ENCODE measurements at places on chromosomes 3 and 15.

DNA sequence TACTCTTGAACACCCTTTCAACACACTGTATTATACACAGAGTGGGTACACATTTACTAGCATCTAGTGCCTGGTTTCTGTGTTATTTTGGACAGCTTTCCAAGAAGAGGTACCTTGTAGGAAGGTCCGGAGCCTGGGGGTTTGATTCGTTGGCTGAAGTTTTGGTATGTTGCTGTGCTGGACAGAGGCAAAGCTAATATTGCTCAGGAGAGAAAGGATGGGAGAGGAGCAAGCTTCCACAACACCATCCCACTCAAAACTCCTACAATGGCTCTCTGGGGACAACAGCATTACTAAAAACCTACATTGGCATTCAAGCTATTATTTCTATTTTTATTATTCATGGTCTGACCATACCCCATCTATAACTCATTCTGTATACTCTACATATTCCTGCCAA lies 1.1 kb upstream of the LYSMD2 start:
- DNase-seq: no peak

DNA sequence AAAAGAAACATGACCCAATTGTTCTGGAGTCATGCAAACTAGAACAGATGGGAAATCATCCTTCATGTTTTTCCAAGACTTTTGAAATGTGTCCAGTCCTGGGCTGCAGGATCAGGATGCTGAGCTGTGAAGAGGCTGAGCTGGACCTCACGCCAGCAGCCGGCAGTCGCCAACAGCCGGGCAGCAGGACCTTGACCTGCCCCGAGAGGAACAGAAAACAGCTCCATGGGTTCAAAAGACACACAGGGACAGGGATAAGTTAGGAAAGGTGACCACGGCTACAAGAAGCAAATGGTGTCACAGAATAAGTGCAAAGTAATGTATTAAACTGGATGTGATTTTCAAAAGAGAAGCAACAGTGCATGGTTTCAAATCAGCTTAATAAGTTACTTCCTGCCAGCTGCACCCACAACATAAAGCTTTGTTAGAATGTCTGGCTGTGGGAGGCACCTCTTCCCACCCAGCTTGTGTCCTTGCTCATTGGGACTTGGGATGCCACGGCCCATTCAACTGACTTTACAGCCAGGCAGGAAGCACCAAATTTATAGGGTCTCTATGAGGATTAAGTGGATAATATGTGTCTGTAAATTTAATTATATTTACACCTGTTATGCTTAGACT lies 266.4 kb downstream of the GABRG3 start:
- no peak for DNase-seq

GRCh38 chr15:38028869-38029268 lies 94.4 kb downstream of the TMCO5A start:
- no peak for DNase-seq

- DNase-seq: no peak
These were observed 57.5 kb upstream of the PRR23E start for GRCh38 chr3:127135241-127136023.

- no peak for DNase-seq
These were observed 86.8 kb downstream of the TCF12 start for GRCh38 chr15:57005244-57005643.

DNA sequence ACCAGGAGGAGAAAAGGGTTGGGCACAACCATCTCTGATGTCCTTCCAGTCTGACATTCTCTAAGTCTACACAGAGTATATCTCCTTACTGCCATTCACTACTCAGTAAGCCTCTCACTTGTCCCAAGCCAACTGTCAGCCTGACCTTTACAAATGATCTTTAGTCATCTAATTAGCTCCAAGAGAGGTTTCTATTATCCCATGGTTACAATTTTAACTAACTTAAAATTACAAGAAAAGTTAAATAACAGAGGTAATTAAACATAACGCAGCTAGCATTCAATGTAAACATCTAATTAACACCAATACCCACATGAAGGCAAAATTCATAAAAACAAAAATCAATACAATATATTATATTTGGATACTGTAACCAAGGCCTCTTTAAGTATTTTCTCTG lies 126.9 kb downstream of the LSAMP start:
- DNase-seq: no peak

GRCh38 chr15:71784719-71785118 lies 25.6 kb upstream of the NR2E3 start:
- no peak for DNase-seq

- no peak for DNase-seq
These were observed 263.3 kb downstream of the ABHD5 start for GRCh38 chr3:43953814-43954692.

GRCh38 chr15:59725151-59725486 lies 36.0 kb upstream of the BNIP2 start:
- no peak for DNase-seq

DNA sequence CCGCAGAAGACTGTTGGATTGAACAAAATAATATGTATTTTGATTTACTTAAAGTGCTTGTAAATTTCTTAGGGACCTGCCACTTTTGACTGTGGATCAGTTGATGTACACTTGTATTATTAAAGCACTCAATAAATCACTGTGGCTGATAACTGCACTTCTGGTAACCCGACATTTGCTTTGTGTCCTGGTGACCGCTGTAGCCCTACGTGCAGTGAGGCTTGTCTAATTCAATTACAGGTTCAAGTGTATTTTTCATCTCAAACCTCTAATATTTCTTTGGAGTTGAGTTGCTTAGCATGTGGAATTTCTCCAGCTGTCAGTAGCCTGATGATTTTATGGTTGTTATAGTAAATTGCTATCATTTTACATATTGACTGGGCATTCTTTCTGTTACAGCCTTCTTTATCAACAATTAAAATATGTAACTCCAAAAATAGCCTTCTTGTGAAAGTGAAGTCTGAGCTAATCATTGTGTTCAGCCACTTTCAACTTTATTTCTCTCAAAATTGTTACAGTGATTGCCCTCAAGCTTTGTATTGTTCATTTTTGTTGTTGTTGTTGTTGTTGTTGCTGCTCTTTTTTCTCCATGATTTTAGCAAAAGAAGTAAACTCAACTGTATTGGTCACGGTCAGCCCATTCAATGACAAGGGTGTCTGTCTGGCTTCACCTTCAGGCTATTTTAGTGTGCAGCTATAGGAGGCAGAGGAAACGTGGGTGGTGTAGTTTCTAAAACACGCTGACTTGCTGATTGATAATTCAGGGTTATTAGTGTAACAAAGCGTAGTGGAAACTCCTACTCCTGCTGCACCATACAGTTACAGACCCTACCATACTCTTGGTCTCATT lies 215.1 kb upstream of the UBE2E1 start:
- DNase-seq: no peak

DNA sequence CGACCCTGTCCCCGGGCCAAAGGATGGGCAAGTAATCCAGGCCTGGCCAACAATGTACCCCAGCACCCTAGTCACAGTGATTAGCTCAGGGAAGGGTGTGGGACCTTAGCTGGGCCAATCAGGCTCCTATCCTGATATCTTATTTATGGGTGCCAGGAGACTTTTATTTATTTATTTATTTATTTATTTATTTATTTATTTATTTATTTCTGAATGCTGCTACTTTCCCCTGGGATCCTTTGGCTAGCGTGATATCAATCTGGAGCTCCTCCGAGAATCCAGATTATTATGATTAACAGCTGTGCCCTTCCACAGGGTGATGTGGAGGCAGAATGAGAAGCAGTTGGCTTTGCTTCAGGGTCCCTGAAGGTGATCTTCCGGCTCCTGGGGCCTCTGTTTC lies 32.2 kb upstream of the BHLHE40 start:
- DNase-seq: no peak

GRCh38 chr15:65944404-65944803 lies 75.1 kb downstream of the RAB11A start:
- DNase-seq: no peak

Measured in DMS 273 treated with DMSO at 0.1 percent for 48 hours (cell line).